Lower leg skin (tissue), 4 donors: ENCODE measurements at places on chromosomes 11 and 22.

- DNase-seq = no peak
These were observed 115.8 kb upstream of the TMEM45B start for GRCh38 chr11:129699711-129700304.

- no peak for DNase-seq
These were observed 21.1 kb downstream of the MPPED2 start for GRCh38 chr11:30565027-30565426.

GRCh38 chr11:33320814-33321330 is 63.7 kb downstream of the HIPK3 start:
- DNase-seq = no peak

GRCh38 chr11:65132988-65133700 is 1.2 kb downstream of the SYVN1 start:
- DNase-seq = no peak

GRCh38 chr11:21794306-21794705 is 398.6 kb upstream of the ANO5 start:
- no peak for DNase-seq

- peak; percentile 12 for DNase-seq
These were observed 127.3 kb downstream of the MORC2 start for GRCh38 chr22:30841273-30841672.

DNA sequence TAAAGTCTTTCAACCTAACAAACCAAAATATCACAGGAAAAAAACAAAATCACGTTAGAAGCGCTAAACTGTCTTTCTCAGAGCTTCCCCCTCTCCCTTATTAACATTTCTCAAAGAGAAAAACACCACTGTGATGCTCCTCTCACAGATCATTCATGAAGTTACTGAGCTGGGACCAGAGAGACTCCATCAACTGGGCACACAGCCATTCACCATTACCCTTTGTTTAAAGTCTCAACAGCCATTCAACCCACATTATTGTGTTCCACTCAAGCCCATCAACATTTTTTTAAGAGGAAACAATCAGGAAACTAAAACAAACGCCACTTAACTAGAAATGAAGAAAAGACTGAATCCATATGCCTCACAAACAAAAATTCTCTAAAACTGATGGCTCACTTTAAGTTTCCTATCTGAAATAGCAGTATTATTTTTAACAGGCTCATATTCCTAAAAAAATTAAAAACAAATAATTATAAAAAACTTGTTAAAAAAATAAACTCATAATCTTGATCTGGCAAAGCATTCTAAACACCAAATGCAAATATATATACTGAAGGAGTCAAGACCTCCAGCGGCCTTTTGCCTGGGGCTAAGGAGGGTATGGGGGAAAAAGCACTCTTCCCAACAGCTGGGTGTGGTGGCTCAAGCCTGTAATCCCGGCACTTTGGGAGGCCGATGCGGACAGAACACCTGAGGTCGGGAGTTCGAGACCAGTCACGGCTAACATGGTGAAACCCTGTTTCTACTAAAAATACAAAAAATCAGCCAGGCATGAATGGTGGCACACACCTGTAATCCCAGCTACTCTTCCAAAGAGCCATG is 14.0 kb downstream of the CELF1 start:
- DNase-seq = no peak

DNA sequence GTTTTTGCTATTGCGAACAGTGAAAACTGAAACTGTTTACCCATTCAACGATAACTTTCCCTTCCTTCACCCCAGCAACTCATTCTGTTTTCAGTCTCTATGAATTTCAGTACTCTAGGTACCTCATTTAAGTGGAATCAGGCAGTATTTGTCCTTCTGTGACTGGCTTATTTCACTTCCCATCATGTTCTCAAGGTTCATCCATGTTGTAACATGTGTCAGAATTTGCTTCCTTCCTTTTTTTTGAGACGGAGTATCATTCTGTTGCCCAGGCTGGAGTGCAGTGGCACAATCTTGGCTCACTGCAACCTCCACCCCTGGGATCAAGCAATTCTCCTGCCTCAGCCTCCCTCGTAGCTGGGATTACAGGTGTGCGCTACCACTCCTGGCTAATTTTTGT is 23.7 kb downstream of the HTR3B start:
- DNase-seq = no peak

DNA sequence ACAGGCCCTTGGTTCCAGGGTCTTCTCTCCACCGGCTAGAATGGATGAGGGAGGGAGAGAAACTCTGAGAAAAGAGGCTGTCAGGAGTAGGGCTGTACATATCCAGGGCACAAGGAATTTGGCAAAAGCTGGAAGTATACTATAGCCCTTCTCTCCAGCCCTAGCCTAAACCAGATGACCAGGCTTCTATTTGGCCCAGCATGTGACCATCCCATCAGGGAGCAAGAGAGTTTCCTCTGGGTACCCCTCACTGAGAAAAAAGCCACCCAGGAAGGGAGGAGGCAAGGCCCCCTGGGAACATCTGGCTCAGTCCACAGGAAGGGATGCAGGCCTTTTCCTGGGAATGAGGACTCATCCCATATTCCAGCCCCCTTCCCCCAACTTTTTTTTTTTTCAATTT is 8.3 kb downstream of the CD44 start:
- no peak for DNase-seq

DNA sequence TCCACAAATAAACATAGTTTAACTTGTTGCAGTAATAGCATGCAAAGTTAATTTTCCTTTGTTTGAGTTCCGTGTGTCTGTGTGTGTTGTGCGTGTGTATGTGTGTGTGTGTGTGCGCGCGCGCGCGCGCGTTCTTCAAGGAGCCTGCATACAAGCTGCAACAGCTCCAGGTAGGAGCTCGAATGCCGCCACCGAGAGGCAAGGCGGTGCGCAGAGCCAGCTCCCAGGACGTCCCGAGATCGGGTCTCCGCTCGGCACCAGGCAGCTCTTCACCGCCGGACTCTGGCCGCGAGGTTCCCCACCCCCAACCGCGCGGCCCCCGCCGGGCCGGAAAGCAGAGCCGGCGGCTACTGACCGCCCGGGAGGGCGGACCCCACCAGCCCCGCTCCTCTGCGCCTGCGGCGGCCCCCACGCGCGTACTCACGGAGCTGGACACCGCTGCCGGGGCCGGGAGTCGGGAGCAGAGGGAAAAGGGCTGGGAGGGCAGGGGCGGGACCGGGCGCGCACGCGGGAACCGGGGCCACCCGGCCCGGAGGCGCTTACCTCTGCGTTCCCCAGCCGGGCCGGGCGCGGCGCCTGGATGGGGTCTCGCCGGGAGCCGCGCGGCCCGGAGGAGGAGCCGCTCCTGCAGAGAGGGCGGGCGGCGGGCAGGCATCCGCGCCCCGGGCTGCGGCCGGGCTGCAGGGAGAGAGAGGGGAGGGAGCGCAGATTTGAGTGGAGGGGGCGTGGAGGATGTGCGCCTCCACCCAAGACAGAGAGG is 40.4 kb upstream of the AKIP1 start:
- peak; percentile 33 for DNase-seq

DNA sequence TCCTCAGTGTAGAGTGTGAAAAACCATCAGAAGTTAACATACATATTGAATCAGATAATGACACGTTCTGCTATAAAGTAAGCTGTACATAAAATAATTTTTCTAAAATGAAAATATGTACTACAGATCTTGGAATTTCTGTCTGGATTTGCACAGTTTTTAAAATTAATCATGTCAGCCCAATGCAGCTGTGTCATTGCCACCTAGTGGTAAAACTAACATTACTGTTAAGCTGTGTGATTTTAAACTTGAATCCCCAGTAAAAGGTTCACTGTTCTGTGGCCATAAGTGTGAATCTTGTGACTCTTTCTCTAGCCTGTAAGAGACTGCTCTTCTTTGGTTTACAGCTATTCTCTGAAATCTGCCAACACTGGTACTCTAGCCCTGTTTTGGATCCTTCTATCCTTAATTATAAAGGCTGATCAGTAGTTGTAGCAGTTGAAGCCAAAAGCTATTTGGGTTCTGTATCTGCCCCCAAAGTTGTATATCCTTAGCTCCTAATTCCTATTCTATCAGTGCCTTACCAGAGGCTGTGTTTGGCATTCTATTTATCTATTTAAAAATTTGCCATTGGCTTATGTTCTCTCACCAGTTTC is 4.0 kb downstream of the JRKL start:
- no peak for DNase-seq

DNA sequence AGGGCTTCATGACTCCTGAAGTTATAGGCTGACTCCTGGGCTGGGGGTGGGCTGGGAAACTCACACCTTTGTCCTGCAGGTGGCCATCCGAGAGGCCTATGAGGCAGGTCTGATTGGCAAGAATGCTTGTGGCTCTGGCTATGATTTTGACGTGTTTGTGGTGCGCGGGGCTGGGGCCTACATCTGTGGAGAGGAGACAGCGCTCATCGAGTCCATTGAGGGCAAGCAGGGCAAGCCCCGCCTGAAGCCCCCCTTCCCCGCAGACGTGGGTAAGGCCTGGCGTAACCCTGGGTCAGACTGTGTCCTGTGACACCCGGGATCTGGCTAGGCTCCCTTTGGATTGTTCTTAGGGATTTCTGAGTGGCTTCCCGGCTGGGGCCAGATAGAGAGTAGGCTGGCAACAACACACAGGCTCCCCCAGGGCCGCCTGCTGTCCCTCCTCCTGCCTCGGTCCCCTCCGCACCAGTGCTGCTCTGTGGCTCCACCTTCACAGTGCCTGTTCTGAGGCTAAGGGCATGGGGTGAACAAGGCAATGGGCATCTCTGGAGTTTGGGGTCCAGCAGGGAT is 3.6 kb downstream of the NDUFV1 start:
- DNase-seq = no peak

- DNase-seq = no peak
These were observed 61.3 kb downstream of the TRIM44 start for GRCh38 chr11:35723913-35724312.

GRCh38 chr11:70825893-70826540 is 426.4 kb downstream of the SHANK2 start:
- DNase-seq = no peak

DNA sequence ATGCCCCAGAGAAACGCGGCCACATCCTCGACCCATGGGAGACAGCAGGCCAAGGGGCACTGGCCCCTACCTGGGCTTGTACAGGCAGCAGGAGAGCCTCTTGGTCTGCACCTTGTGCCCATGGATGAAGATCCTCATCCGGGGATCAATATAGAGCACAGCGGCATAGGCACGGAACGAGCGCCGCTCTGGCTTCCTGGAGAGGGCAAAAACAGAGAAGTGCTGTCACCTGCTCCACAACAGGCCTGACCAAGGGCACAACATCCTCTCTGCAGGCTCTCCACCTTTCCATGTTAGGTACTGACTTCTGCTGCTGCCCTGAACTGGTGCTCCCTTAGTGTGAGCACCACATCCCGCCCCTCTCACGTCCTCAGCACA is 27.2 kb downstream of the MORC2 start:
- no peak for DNase-seq

DNA sequence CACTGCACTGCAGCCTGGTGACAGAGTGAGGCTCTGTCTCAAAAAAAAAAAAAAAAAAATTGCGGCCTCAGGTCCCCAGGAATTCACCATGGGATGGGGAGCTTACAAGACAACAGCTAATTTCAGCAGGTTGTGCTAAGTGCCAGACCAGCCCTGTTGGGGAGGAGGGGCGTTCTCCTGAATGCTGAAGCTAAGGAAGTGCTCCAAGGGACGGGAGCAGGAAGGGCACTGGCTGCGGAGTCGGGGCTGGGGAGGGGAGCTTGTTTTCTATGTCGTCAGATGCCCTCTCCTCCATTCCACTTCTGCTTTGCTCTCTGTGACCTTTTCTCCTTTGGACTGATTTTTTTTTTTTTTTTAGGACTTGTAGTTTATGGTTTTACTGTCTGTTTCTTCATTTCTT is 4.5 kb downstream of the ADAMTS15 start:
- DNase-seq = no peak

DNA sequence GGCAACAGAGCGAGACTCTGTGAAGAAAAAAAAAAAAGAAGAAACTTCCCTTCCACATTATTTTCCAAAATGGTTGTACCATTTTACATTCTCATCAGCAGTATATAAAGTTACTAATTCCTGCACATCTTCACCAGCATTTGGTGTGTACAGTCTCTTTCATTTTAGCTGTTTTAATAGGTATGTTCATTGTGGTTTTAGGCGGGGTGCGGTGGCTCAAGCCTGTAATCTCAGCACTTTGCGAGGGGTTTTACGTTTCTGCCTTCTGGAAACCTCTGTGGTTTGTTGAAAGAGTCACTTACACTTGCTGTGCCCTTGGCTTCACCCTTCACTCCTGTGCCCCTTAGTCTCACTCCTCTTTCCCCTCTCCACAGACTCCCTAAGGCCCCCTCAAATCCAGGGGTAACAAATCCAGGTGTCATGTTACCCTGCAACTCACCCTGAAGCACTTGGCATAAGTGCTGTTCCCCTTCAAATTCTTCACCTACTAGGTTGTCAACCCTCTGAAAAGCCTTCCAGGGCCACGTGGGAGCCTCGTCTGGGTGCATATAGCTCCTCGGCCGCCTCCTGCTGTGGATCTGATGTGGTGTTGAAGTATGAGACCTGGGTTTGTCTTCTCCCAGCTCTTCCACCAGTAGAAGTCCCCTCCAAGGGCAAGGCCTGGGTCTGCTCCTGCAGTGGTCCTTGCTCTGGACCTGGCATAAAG is 20.8 kb downstream of the TOB2 start:
- no peak for DNase-seq

GRCh38 chr11:69894181-69894611 is 75.0 kb upstream of the FGF3 start:
- DNase-seq = no peak

- DNase-seq = no peak
These were observed 65.1 kb upstream of the CARD18 start for GRCh38 chr11:105204636-105205035.

- DNase-seq = peak; percentile 78
These were observed 11.8 kb upstream of the UVRAG start for GRCh38 chr11:75802913-75803820.
